ENCODE measurements at places on chromosomes 16 and 17.

GRCh38 chr17:58918072-58918471 lies 162.4 kb downstream of the PPM1E start:
- no peak for DNase-seq

DNA sequence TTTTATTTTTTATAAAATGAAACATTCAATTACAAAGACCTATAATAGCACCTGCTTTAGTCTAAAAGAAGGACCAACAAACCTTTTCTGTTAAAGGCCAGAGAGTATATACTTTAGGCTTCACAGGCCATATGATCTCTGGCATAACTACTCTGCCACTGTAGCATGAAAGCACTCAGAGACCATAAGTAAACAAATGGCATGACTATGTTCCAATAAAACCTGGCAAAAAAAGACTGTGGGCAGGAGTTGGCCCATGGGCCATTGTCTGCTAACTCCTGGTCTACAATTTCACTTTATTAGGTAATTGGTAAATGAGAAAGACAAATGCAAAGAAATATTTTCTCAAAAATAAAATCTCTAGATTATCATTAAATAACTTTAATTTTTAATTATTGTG lies 14.9 kb downstream of the CEP112 start:
- DNase-seq, result peak; percentile 75

GRCh38 chr17:74009056-74009625 lies 194.3 kb upstream of the RPL38 start:
- no peak for DNase-seq

DNA sequence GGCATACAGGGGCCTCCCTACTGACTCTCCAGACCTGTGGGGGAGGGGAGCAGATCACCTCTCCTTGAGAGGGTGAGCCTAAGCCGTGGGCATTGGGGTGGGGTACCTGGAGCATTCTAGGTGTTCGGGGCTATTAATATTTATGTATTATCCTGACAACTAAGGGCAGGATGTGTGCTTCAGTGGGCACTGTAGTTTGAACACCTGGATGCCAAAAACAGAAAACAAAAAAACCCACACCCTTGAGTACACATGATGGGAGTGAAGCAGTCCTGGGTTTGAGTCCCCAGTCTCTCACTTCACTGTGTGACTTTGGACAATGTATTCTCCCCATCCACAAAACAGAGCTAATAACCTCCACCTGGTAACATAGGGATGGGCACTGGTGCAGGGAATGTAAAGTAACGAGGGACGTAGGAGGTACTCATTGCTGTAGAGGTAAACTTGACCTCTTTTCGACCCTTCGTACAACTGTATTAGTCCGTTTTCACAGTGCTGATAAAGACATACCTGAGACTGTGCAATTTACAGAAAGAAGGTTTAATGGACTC lies 257.8 kb downstream of the CPPED1 start:
- DNase-seq, result no peak

GRCh38 chr17:4607773-4608187 lies 23.5 kb downstream of the SMTNL2 start:
- no peak for DNase-seq

GRCh38 chr16:85881436-85881835 lies 17.5 kb upstream of the IRF8 start:
- no peak for DNase-seq

GRCh38 chr17:58527949-58528348 lies 13.5 kb upstream of the MTMR4 start:
- DNase-seq, result no peak

DNA sequence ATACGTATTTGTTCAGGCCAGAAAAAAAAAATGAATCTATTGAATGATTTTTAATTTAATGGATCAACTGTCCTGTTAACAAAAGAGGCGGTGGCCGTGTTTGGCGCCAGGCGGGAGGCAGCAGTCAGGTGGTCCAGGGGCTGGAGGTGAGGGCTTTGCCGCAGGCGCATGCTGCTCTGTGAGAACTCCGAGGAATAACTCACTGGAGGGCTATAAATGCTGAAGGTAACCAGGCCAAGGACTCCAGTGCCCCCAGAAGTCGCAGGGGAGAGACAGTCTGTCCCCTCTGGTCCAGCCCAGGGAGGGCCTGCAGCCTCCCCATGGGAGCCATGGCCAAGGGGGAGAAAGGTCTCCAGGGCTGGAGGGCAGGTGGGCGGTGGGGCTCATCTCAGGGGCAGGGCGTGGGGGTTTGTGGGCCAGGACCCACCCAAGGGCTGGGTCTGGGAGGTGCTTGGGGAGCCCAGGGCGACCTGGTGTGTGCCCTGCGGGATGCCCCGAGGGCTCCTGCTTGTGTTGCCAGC lies 7.1 kb upstream of the BAHCC1 start:
- no peak for DNase-seq

GRCh38 chr16:68081861-68082628 lies 3.1 kb upstream of the NFATC3 start:
- DNase-seq, result no peak

Measured in NCI-H1105 (cell line).